ENCODE measurements at places on chromosomes 7 and 10. TPM values are rescaled to one million over a fixed set of nuclear protein-coding genes. Genes with fewer than 3 reads are reported as not detected.

GRCh38 chr7:150406312-150406566 lies 27.1 kb downstream of the ZNF775 start:
- DNase-seq, result no peak

GRCh38 chr10:8043569-8044306 lies 10.8 kb upstream of the GATA3 start:
- DNase-seq, result no peak

- DNase-seq, result no peak
Measured at GRCh38 chr7:66078067-66078466, 2.4 kb downstream of the ASL start.

DNA sequence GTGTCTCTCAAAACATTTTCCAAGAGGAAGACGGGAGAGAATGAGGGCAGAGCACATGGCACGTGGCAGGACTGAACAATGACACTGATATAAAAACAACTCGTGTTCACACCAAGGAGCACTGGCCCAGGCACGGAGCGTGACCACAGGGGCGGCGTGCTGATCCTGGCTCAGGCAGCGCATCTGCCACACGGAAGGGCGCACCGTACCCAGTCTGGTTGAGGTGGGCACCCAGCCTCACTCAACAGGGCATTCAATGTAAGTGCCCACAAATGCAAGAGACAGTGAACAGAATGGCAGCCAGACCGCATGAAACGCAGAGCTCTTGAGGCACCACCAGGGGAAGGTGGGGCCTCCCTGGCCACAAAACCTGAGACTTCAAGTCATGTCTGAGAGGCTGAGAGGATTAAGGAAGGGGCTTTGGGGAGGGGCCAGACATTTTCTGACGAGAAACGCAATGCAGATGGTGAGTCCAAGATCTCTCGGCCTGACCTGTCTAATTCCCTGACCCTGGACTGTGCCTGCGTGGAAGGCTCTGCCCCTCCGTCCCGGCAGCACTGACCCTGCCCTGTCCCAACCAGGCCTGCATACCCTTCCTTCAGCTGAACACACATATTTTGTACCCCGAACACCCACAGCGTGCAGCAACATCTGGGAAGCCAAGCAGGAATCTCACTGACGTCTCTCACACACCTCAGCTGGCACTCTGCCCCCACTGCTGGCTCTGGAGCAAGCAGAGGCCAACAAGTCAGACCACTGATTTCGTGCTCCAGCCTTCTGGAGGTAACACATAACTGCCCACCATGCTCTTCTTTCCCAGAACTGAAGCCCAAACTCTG lies 35.5 kb downstream of the VOPP1 start:
- DNase-seq, result no peak

The LRIT1 gene
- not detected for total RNA-seq

The OR6V1 gene
- not detected for total RNA-seq

The PDE6C gene
- not detected for total RNA-seq

The AKR1C4 gene
- total RNA-seq, result not detected

Measured in left cardiac atrium (tissue), 4 donors.